ENCODE measurements at places on chromosomes 2 and 18.

GRCh38 chr2:40287773-40288172, 164.1 kb downstream of the SLC8A1 start:
- DNase-seq: no peak

GRCh38 chr2:176491172-176491904, 222.1 kb downstream of the MTX2 start:
- peak; percentile 98 for DNase-seq

GRCh38 chr2:5695654-5696403, 3.6 kb downstream of the SOX11 start:
- DNase-seq: peak; percentile 74

DNA sequence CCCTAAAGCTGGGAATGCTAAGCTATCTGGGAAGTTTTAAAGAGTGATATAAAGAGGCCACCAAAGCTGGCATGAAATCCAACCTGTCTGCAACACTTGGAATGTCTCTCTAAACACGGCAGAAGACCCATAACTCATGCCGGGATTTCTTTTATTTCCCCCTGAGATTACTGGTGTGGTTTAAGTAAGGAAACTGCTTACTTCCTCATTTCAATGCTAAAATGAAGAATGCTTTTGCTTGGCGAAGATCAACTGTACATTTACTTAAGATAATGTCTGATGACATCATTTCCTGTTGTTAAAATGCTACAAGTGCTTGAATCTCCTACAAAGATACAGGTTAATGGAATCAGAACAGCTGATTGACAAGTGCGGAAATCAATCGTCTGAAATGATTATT, 353.8 kb upstream of the SALL3 start:
- no peak for DNase-seq

- DNase-seq: no peak
Measured at GRCh38 chr2:183607995-183608394, 483.8 kb downstream of the NUP35 start.

DNA sequence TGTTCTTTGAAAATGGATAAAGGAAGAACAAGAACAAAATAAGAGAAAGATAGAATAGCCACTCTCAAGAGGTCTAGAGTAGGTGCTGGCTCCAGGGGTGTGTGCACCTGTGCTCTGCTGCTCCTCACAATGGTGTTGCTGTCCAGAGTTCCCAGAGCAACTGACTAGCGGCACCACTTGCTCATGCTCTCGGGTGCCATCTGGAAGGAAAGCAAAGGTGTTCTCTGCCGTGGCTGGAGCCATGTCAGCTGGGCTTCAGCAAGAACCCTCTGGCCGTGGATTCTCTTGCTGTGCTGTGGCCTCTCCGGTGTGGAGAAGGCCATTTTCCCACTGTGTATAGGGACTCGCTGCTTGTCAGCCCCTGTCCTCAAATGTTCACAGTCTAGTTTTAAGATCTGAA, 114.6 kb upstream of the TEX51 start:
- no peak for DNase-seq

DNA sequence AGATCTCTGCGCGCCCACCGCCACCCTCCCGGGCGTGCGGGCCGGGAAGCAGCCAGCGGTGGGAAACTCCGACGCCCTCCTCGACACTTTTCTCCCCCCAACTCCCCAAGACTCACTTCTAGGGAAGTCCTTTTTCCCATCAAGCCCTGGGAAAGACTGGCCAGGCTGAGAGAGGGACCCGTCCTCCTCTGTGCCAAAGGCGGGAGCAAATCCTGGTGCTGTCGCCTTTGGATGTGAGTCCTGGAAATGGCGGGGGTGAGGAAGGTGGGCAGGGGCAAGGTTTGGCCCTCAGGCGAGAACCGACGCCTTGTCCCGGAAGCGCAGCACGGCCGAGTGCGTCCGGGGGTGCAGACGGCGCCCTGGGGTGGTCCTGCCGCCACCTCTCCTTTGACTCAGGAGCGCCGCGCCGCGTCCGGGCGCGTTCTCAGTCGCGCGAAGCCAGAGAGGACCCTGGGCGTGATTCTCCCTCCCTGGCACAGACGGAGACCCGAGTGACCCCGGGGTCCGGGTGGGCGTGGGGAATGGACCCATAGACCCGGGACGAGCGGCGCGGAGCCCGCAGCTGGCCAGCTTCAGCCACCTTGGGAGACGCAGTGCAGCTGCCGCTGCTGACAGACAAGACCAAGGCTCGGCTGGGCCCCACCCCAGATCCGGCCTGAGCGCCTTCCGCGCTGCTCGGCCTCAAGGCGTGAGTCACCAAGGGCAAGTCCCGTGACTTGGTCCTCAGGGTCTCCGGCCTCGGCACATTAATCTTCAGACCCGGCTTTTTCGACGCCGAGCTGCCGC, 3.5 kb upstream of the LBX2 start:
- peak; percentile 83 for DNase-seq

DNA sequence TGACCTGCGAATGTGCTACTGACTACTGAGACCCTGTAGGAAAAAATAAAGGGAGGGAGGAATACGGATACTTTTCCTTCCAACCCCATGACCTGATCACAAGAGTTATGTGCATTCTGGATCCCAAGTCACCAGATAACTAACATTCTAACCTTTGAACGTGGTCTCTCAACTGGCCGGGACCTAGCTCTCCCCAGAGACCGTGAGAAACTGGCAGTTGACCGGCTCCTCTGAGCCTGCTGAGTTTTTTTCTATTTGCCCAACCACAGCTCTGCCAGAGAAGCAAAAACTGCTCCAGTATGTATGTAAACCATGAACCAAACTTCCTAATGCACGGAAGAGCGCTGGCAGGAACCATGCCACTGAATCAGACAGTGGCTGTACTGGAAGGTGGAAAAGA, 47.5 kb upstream of the PTMA start:
- no peak for DNase-seq

DNA sequence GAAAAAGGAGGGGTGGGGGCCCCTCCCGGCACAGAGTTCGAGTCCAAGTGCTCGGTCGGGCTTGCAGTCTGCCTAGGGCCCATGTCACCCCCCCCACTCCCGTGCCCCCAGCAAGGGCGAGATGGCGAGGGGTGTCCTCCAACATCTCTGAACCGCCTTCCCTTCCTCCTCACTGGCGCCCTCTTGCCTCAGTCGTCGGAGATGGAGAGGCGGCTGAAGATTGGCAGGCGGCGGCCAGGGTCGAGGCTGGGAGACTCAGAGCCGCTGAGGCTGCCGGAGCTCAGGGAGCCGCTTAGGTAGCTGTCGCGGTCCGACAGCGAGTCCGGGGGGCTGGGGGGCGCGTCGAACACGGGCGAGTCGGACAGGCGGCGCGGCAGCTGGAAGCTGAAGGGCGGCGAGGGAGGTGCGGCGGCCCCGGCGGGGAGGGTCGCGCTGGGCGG, 2.3 kb downstream of the ZFP36L2 start:
- peak; percentile 80 for DNase-seq

GRCh38 chr2:215356948-215357461, 45.1 kb downstream of the ATIC start:
- peak; percentile 65 for DNase-seq

GRCh38 chr18:57998461-57998860, 45.6 kb upstream of the NEDD4L start:
- DNase-seq: peak; percentile 26

DNA sequence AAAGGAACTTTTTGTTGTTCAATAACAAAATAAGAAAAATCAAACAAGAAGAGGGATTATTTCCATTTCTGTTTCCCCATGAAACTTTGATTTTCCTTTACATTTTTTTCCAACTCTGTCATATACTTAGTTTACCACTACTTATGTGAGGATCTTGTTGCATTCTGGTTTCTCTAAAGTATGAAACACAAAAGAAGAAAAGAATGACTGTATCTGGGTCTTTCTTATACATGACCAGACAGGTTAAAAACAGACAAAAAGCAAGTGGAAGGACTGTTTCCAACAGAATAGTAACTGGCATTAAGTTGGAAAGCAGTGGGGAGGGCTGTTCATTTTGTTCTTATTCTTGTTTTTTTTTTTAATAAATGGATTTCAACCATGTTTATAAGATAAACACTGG, 1207.8 kb upstream of the FAM98A start:
- no peak for DNase-seq

GRCh38 chr18:21894619-21895367, 154.2 kb downstream of the MIB1 start:
- DNase-seq: no peak

DNA sequence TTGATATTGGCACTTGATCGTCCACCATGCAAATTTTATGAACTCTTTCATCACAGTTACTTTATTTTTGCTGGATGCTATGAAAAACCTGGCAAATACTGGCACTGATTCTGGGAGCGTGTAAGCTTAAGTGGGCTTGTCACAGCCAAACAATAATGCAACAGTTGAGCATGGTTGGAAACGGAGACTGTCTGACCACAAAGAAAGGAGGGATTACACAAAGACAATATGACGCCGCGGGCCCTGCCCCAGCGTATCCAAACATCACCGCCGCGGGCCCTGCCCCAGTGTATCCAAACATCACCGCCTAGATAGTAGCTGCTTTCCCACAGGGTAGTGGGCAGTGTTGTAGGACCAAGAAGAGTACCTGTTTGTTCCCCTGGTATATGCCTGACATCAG, 135.9 kb downstream of the PRPF40A start:
- no peak for DNase-seq

DNA sequence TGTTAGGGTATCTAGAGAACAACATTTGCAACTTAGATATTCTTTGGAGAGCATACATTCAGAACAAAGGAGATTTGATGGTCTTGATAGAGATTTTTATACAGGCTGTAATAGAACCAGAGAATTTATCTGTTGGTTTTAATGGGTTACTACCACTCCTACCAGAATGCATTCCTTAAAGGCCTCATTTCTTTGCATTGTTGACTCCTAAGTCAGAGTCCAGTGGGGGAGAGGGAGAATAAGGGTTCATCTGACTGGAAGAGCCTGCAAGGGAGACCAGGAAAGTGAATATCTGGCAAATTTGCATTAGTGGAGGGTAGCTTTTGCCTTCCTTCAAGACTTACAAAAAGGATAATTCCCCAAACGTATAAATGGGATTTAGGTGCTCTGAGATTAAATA, 29.7 kb downstream of the AGPS start:
- peak; percentile 52 for DNase-seq

DNA sequence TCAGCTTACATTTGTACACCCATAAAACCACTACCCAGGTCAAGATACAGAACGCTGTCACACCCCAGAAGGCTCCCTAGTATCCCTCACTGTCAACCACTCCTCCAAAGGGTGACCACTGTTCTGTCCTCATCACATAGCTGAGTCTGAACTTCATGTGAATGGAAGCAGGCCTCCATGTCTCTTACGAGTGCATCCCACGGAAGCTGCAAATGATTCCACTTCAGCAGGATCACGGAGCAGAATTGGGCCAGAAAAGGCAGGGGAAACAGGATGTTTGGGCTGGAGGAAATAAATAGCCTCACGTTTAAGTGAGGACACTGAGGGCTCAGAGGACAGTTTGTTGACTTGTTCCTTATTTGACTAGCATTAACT, 38.4 kb downstream of the LBH start:
- DNase-seq: no peak

DNA sequence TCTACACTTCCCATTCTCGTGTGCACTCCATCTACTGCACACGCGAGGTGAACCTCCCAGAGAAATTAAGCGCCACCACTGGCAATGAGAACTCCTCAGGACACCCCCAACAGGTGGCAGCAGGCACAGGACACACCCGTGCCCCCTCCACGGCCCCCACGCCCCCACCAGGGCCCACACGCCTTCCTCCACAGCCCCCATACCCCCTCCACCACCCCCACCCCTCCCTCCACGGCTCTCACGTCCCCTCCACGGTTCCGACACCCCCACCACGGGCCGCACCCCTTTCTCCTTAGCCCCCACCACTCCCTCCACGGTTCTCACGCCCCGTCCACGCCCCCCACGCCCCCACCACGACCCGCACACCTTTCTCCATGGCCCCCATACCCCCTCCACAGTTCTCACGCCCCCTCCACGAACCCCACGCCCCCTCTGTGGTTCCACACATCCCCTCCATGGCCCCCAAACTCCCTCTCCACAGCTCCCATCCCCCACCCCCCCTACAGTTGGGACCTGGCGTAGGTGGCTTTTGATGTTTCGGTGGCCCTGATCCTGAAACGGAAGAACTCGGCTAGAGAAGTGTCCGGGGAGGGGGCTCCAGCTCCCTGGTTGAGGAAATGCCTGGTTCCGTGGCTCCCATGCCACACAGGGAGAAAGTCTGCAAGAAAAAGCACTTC, 110.8 kb downstream of the ZNF516 start:
- DNase-seq: no peak

GRCh38 chr18:78920456-78921138, 59.0 kb upstream of the SALL3 start:
- no peak for DNase-seq

DNA sequence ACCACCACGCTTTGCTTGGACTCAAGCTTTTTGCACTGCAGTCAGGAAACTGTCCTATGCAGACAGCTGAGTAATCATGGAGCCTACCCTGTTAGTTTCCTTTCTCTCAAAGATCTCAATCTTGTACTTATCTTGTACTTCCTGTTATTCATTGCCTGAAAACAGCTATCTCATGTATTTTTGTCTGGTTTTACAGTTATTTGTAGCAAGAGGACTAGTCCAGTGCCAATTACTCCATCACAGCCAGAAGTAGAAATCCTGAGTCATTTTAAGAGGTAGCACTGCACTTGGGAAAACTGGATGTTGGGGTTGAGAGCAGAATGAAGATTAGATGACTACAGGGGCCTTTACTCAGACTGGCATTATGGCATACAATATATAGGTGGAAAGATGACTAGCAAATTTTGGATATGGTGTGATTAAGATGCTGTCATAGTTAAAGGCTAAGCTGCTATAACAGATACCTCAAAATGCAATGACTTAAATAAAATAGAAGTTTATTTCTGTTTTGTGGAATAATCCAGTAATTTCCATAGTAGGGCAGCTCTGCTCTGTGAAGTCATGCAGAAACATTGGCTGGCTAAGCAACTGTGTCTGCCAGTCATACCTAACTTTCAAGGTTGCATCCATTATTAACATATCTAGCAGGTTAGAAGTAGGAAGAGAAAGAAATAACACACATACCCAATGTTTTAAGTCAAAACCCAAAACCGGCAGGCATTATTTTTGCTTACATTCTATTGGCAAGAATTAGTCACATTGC, 21.1 kb upstream of the CHMP3 start:
- peak; percentile 31 for DNase-seq

DNA sequence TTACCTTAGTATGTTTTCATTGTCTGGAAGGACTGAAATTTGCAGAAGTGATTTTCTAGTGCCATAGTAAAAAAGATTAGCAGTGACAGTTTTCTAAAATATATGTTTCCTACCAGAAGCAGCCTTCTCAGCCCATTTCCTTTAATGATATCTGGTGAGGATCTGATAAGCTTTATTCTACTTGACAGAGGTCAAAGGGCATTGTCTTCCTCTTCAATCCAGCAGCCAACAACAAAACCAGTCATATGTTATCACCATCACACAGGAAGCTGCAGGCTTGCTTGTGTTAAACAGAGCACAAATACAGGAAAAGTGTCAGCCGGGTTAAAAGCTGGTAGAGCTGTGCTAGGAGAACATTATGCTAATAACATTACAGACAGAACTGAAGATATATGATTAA, 35.6 kb upstream of the ZSWIM2 start:
- DNase-seq: no peak

- peak; percentile 18 for DNase-seq
Measured at GRCh38 chr2:196431957-196432356, 207.6 kb upstream of the CCDC150 start.

GRCh38 chr18:7370375-7370774, 139.5 kb downstream of the LRRC30 start:
- no peak for DNase-seq
